ENCODE measurements at places on chromosomes 4 and X.

DNA sequence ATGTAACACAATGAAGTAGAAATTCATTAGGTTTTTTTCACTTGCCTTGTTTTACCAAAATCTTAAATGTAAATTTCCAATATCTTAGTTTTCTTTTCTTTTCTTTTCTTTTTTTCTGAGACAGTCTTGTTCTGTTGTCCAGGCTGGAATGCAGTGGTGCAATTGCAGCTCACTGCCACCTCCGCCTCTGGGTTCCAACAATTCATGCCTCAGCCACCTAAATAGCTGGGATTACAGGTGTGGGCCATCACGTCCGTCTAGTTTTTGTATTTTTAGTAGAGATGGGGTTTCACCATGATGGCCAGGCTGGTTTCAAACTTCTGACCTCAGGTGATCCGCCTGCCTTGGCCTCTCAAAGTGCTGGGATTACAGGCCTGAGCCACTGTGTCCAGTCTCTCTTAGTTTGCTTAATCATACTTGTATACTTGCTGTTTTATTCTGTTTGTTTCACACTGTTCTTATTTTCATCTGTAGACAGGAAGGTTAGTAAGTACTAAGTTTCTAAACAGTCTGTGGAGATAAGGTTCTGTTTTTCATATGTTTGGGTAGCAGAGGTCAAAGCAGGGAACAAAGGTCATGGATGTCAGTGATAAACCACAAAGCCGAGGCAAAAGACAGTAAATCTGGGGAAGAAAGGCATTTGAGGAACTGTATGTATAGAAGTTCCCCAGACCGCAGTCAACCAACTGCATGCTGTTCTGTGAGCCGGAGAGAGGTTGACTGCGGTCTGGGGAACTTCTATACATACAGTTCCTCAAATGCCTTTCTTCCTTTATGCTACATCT lies 129.1 kb downstream of the CBR4 start:
- peak; percentile 48 for DNase-seq

GRCh38 chr4:138757432-138757831 lies 258.1 kb upstream of the NOCT start:
- no peak for DNase-seq

GRCh38 chr4:22897520-22898108 lies 204.9 kb downstream of the GBA3 start:
- no peak for DNase-seq

- DNase-seq, result no peak
Observed at GRCh38 chrX:46837558-46838485, 979 bp downstream of the RP2 start.

GRCh38 chr4:1406981-1407656 lies 877 bp upstream of the NKX1-1 start:
- no peak for DNase-seq

DNA sequence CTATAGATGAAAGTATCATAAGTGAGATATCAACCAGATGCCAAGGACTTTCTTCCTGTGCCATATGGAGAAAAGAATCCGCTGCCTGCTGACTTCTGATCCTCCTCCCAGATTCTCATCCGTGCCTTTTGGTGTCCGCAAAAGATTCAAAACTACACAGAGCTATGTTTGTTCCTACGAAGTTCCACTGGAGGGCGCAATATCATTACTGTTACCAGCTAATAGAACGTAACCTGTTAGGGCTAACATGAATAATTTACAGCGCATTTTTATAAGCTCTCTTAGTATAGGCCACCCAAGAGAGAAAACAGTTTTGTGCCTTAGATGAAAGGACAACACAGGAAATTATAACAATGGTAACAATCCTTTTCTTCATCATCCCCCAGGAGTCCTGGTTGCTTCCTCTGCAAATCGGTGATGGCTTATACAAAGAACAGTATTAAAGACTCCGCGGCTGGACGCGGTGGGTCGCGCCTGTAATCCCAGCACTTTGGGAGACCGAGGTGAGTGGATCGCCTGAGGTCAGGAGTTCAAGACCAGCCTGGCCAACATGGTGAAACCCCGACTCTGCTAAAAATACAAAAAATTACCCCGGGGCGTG lies 22.8 kb upstream of the CENPVL3 start:
- DNase-seq, result no peak

DNA sequence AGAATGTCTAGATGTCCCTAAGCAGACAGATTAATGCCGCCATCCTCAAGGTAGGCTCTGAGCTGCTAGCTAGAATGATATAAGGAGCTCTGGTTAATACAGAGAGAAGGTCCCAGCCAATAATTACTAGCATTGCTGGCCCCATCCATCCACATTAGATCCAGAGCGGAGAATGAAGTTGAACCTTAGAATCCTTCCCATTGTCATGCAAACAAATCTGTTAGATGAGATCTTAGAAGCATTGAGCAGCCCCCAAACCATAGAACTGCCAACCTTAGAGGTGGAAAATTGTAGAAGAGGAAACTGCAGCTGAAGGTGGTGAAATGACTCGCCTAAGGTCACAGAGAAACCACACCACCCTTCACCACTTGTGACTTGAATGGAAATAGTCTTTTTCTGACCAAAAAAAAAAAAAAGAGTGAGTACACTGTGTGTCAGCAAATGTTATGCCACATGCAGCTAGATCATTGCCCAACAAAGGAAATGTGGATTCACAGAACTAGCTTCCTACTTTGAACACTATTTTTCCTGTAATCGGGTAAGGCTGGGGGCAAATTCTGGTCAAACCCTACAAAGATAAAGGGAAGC lies 162.1 kb downstream of the SMIM20 start:
- peak; percentile 52 for DNase-seq

GRCh38 chrX:69255441-69256290 lies 90.4 kb upstream of the PJA1 start:
- peak; percentile 3 for DNase-seq

DNA sequence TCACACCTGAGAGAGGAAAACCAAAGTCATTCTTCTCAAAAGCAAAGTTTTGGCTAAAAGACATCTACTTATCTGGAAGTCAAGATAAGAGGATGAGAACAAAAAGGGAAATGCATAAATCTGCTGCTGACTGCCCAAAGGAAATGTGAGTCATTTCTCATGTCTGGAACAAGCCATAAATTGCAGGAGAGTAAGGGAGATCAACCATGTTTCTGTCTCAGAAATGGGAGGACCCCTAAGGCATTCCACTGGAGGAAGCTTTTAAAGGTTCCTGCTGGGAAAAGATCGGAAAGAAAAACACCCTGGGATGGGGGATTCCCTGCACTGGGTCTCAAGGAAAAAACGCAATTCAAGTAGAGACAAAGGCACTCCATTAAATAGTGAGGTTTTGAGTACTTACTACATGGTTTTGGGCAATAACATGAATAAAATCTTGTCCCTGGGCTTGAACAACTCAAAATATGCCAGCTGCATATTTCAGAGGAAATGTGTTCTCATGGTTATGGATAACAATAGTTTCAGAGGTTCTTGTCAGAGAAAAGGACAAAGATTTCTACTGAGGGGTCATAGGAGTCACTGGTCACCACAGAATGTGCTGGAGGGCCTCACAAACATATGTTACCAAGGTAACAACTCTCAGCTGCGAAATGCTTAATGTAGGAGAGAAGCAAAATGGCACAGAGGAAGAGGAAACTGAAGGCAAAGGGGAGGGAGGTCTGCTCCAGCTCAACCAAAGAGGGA lies 19.3 kb downstream of the GPR143 start:
- no peak for DNase-seq

DNA sequence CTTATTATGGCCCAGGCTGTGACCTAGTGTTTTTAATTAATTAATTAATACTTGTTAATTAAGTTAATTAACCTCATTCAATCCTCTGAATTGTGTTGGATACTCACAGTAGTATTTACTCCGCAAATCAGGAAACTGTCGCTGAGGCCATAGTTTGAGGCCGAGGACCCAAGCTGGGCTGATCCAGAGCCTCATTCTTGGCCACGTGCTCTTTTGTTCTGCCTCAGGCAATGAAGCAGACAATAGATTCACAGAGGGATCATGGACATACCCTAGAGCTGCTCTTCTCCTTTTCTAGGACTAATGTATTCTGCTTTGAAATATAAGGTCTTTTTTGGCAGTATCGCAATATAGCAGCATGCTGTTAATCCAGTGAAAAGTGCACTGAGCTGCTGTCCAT lies 24.0 kb upstream of the SNCA start:
- DNase-seq, result no peak

DNA sequence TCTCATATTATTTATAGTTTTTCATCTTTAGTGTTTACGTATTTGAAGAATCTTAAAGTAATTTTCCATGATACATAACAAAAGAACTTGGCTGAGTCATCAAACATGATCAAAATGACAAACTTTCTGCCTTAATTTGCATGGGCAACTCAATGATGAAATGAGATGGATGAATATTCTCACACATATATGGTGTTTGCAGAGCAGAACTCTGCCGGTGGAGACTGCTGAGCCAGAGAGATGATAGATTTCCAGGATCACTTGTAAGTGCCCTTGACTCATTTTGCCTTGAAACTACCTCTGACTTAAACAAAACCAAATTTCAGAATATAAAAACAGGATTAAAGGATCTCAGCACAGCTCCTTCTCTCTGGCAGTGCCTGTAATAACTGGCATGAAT lies 38.2 kb downstream of the TRPC3 start:
- no peak for DNase-seq

DNA sequence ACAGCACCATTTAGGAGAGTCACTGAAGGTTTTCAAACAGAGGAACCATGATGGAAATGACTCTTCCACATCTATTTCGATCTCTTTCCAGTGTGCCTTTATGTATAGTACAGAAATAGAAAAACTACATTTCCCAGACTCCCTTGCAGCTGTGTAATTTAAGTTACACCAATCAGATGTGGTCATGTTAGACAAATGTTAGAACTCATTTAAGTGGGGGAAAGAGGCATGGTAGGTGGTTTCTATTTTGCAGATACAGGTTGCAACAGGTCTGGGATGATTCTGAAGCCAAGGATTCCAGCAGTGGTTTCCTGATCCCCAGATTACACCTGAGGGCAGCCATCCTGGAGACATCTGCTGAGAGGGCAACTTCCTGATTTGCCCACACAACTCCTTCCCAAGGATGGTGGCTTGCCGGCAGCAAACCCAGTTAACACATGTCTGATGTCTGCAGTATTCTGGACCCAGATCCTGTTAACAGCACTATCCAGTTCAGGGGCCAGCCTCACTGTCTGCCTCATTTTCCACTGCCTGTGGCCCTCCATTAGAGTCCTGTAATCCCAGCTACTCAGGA lies 38.7 kb upstream of the PDK3 start:
- no peak for DNase-seq

DNA sequence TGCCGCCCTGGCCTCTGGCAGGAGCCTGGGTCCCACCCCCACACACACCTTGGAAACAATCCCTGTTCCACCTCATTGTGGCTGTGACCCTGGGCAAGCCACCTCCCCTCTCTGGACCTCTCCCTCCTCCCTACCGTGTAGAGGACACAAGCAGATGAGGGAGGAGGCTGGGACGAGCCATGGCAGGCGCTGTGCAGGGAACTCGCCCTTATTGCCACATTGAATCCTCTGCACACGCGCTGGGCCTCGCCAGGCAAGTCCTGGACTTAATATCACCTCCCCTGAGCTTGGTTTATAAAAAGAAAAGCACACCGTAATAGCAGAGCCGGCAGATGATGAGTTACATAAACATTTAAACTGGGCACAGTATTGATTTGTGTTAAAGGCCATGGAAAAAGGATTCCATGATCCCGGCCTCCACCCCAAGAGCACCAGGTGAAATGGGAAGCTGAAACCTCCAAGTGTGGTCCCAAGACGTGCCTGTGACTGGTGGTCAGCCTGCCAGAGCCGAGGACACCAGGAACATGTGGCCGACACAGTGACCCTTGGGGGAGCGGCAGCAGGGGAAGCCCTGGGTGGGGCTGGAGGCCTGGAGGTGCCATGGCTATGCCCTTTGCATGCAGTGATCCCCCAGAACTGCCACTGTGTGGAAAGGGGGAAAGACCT lies 81.1 kb downstream of the PPP2R2C start:
- DNase-seq, result no peak

- DNase-seq, result no peak
Observed at GRCh38 chrX:72340626-72341025, 34.9 kb upstream of the CITED1 start.

- no peak for DNase-seq
Observed at GRCh38 chrX:16076834-16077233, 46.5 kb upstream of the GRPR start.

DNA sequence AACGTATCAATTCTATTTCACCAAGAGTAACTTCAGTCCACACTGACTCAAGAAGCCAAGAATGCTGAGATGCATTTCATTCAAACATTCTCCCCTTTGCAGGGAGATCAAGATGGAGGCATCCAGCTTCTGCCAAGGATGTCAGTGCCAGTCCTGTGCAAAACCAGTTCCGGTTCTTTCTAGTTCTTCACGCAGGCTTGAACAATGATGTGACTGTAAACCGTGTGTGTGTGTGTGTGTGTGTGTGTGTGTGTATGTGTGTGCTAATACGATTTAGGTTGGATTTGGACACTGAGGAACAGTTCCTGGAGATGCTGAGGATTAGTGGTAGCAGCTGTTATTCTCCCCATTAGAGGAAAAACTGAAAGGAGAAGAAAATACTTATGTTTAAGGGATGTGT lies at the start of gene REELD1:
Gene REELD1 (plus strand): TSS at position 301 of the 400 bp plus-strand sequence. CDS start 2,415 bp downstream, outside the sequence.
- DNase-seq, result no peak

DNA sequence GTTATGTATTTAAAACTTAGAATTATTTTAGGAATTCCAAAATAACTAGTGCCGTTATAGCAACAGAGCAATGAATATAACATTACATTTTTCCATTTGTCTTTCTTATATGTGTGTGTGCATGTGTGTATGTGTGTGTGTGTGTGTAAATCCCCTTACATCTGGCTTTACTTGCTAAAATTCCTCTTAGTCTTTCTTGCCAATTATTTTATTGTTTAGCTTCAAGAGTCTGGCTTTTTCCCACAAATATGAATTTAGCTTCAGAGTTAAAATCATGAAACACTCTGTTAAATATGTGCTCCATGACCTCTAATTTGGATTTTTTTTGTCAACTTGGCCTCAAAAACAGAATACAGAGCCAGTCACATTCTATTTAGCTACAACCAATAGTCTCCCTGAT lies 18.9 kb downstream of the FGF13 start:
- DNase-seq, result no peak

DNA sequence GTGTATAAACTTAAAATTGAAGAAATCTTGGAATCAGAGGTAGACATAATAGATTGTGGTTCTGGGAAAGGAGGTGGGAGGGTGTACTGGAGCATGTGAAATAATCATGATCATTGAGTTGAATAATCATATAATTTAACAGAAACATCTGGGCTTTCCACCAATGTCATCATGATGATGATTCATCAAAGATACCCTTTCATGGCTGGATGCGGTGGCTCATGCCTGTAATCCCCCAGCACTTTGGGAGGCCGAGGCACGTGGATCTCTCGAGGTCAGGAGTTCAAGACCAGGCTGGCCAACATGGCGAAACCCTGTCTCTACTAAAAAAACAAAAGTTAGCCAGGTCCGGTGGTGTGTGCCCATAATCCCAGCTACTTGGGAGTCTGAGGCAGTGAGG lies 6.7 kb upstream of the RUFY3 start:
- no peak for DNase-seq
